CD14-positive monocyte (primary cell): ENCODE measurements at places on chromosomes 13 and 19. TPM values are rescaled to one million over a fixed set of nuclear protein-coding genes. Genes with fewer than 3 reads are reported as not detected.

Gene TMEM145
- polyA plus RNA-seq: not detected

Gene KRTDAP
- not detected in 2 replicates for polyA plus RNA-seq

Gene PGLYRP1
- 0.39 TPM for polyA plus RNA-seq

Gene MBD3L2
- not detected for polyA plus RNA-seq

Gene KCNRG
- polyA plus RNA-seq: 0.06 and 0.29 TPM in 2 replicates

Gene OR7A5
- not detected for polyA plus RNA-seq

Gene FCAR
- polyA plus RNA-seq: 147 TPM

Gene ITGBL1
- not detected in 2 replicates for polyA plus RNA-seq

Gene CGB1
- not detected in 2 replicates for polyA plus RNA-seq

Gene ZNF256
- 0.31 and 0.85 TPM in 2 replicates for polyA plus RNA-seq

Gene TLE6
- not detected for polyA plus RNA-seq

Gene ZNF416
- polyA plus RNA-seq: 0.17 and 0.48 TPM in 2 replicates

Gene ZNF837
- 0.72 TPM for polyA plus RNA-seq

Gene ZNF540
- polyA plus RNA-seq: not detected

Gene ADGRL1
- not detected for polyA plus RNA-seq

Gene LIM2
- not detected in 2 replicates for polyA plus RNA-seq

Gene CYP4F2
- not detected in 2 replicates for polyA plus RNA-seq

Gene ACP7
- not detected in 2 replicates for polyA plus RNA-seq

Gene TEX29
- polyA plus RNA-seq: 0.11 and 0.27 TPM in 2 replicates

Gene RAB20
- polyA plus RNA-seq: 43.1 TPM

Gene OR4F17
- not detected in 2 replicates for polyA plus RNA-seq

Gene SIGLECL1
- polyA plus RNA-seq: 0.16 and 0.18 TPM in 2 replicates

Gene IGFL2
- polyA plus RNA-seq: not detected

Gene BRSK1
- not detected in 2 replicates for polyA plus RNA-seq

Gene GJB2
- polyA plus RNA-seq: not detected

Gene TGDS
- 6.8 TPM for polyA plus RNA-seq

Gene KASH5
- not detected for polyA plus RNA-seq

Gene GPR32
- not detected in 2 replicates for polyA plus RNA-seq

Gene HSPB6
- not detected in 2 replicates for polyA plus RNA-seq

Gene POP4
- 161 TPM for polyA plus RNA-seq

Gene CYP2B6
- polyA plus RNA-seq: not detected

Gene CACNA1A
- 0.09 TPM for polyA plus RNA-seq

Gene SMAD9
- not detected in 2 replicates for polyA plus RNA-seq

Gene LRRC63
- polyA plus RNA-seq: not detected

Gene PRX
- 0.13 TPM for polyA plus RNA-seq
